ENCODE measurements at places on chromosomes 2 and 18.

DNA sequence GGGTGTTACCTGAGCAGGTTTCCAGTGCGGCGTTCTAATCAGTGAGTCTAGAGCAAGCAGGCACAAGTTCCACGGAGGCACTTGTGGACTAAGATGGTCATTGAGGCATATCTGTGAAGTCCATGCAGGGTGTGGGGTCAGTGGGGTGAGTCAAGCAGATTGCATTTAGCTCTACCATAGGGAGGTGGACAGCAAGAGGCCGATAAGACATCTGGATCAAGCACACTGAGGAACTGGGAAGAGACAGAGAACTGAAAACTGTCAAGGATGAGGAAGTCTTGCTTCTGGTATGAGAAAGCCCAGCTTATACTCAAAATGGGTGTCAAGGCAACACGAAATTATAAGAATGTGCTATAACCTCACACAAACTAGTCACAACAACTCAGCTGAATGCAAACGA is 61.2 kb upstream of the SLC39A10 start:
- no peak for DNase-seq

GRCh38 chr2:30713698-30714097 is 93.5 kb downstream of the CAPN13 start:
- no peak for DNase-seq

DNA sequence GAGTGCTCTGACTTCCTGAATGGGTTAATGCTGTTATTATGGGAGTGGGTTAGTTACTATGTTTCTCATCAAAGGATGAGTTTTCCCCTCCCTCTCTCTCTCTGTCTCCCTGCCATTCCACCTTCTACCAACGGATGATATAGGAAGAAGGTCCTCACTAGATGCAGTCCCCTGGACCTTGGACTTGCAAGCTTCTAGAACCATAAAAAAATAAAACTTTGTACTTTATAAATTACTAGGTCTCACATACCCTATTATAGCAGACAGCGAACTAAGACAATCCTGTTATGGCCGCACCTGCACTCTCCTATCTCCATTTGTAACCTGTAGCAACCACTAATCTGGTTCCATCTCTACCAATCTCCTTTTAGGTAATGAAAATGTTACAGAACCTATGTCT is 564.9 kb downstream of the CNTNAP5 start:
- DNase-seq, result no peak

DNA sequence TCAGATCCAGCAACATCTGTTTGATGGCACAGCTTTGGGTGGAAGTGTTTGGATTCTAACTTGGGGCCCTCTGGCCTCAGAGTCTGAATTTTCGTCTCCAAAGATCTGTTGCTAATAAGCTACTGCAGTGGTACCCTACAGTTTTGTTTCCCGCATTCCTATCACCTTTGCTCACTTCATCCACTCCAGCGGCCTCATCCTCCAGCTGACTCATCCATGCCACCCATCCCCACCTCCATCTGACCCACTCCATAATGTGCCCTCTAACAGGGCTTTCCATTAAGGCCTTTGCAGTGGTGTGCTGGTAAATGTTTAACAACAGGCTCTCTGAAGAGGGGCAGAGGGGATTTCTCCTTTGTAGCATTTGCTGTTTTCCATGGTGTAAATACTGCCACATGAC is 225.5 kb downstream of the TGIF1 start:
- no peak for DNase-seq

GRCh38 chr2:150043172-150043500 is 444.3 kb downstream of the RND3 start:
- no peak for DNase-seq

Measured in activated T-helper 1 cell treated with anti-CD3 and anti-CD28 coated beads, Interleukin-2, amount 50 U/mL, for 16 hours (primary cell).